Ammon's horn (tissue), 1 donor: ENCODE measurements at places on chromosomes 1 and 21.

DNA sequence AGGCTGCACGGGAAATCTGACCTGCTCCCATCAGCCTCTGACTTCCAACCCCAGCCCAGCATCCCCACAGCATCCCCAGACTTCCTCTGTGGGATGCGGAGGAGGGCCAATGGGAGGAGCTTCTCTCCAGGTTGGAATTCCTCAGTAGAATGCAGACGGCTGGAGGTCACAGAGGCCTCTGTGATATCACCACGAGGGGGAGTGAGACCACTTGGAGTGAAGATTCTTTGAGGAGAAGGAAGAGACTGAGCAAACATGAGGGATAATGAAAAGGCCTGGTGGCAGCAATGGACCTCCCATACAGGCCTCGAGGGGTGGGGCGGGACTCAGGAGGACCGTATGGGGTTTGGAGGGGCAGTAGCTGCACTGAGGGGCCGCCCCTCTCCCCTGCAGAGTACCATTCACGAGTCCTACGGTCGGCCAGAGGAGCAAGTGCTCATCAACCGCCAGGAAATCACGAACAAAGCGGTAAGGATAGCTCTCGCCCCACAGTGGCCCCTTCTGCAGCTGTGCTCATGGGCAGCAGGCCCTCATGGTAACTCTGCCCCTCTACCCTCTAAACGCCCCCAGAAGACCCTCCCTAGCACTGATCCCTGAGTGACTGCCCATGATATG is at the start of gene CATSPER4:
Gene CATSPER4 (plus strand): TSS at position 230 of the 615 bp plus-strand sequence. CDS start 26 bp downstream, at position 256.
- no peak for DNase-seq

DNA sequence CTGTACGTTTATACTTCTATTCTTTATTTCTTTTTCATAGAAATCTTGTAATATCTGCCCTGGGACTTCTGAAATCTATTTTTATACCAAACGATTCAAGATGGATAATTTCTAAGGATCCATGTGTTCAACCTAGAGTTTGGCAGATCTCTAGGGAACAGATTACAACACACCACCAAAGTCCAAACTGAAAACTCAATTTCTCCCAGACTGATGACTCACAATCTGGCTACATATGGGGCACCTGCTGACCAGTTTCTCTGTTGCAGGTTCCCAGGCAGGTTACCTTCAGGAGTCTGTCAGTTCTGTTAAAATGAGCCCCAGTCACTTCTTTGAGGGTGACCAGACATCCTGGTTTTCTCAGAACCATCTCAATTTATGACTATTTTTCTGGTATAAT is 439.4 kb downstream of the GPATCH2 start:
- no peak for DNase-seq

DNA sequence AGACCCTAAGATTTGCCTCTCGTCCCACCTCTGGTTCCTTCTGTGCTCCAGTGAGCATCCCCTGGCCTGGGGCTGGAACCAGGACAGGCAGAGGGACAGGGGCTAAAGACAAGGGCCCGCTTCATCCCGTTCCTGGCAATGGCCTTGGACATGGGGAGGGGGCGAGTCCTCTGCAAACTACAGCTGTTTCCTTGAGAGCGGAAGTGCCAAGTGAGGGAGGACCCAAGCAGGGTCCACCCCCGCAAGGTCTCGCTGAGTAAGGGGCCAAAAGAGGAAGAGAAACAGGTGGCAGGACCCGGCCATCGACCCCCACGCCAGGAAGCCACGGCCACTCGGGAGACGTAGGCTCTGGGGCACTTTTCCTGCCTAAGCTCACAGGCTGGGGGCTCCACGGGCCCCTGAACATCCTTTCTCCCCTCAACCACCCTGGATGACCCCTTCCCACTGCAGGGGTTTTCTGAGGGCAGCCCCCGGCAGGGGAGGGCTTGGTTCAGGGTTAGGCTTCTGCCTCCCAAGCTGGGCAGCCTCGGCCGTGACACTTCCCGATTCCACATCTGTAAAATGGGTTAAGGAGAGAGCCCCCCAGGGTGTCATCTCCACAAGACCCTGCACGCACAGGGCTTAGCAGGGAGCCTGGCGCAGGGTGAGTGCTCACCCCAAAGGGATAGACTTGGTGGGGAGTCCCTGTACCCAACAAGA is 17.9 kb upstream of the PLEKHG5 start:
- DNase-seq, result no peak

DNA sequence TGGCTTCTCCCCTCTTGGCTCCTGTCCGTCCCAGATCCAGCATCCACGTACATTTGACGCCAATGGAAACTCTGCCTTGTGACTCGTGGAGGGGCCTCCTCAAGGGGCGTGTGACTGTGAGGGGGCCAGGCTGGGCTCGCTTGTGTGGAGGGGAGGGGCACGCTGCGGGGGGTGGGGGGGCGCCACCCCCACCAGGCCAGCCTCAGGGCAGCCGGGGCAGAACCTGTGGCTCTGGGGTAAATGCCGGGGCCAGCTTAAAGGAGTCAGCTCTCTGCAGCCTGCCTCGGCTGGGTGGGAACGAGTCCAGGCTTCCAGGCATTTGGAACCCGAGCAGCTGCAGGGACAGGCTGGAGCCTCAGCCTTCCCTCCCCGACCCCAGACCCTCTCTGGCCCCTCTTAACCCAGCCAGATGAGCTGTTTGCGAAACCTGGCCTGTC is 94.1 kb downstream of the SIK1 start:
- DNase-seq, result no peak

DNA sequence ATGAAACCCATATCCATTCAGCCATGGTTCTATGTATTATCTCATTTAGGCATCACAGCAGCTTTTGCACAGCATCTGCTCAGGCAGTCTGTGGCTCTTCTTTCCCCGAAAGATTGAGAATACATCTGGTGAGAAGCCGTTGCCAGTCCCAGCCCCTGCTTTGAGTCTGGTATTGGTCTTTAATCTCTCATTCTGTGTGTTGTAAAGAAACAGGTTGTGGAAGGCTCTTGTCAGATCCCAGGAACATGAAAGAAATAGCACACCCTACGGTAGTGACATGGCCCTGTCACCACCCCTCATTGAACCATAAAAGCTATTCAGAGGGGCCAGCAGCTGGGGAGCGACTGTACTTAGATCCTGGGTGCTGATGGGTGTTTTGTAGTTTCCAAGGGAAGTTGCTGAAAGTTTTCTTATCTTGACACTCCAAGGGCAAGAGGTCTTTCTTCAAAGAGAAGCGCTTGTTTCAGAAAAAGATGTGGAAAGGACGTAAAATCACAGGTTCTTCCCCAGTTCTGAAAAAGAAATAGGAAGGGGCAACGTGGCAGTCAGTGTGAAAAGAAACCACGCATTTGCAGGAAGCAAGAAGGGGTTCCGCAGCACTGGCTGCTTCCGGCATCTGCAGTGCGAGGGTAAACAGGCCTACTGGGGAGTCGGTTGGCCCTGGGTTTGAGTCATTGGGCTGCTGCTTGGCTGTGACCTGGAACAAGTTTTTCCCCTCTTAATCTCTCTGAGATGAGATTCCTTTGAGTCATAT is 145.0 kb downstream of the DHRS3 start:
- DNase-seq, result no peak

GRCh38 chr1:88787023-88787903 is 103.2 kb downstream of the PKN2 start:
- no peak for DNase-seq

GRCh38 chr1:245500546-245500945 is 345.8 kb downstream of the KIF26B start:
- no peak for DNase-seq

DNA sequence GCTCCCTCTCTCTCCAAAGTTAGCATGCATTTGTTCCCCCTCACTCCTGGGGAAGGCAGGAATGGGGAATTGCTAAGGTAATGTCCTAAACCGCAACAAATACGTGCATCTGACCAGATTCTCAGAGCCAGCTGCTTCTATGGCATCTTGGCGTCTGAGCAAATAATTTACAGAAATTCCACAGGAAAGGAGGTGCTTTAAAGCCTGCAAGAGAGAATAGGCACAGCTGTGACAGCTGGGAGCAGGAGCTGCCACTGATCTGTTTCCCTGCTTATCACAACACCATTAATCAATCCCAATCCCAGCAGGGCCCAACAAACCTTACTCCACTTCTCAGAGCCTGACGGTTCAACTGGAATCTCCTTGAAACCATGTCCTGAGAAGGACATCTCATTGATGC is 83.5 kb upstream of the ZNF281 start:
- DNase-seq, result no peak

DNA sequence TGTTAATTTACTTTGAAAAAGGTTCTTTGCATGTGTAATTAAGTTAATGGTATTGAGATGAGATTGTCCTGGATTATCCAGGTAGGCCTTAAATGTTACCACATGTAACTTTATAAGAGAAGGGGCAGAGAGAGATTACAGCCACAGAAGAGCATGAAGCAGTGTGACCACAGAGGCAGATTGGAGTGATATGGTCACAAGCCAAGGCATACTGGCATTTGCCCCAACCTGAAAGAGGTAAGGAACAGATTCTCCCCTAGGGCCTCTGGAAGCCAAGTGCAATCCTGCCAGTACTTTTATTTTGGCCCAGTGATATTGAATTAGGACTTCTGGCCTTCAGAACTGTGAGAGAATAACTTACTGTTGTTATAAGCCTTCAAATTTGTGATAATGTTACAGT is 23.0 kb downstream of the RNF2 start:
- DNase-seq, result no peak

DNA sequence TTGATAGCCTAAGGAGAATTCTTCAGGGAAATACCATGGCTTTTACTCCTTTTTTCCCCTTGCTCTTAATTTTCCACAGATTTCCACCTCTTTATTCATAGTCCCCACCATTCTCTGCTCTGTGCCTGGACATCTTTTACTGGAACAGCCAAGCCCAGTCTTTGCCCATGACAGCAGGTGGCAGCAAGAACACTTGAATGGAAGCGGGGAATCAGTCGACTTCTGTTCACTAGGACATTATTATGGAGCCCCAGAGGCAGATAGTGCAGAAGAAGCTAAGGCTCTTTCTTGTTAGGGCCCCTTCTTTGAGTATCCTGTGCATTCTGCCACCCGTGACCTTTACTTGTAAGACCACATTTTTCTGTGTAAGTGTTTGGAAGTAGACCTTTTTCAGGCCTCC is 6.3 kb downstream of the OR14I1 start:
- peak; percentile 19 for DNase-seq

- DNase-seq, result no peak
Measured at GRCh38 chr1:175216444-175216843, 23.9 kb upstream of the KIAA0040 start.

GRCh38 chr1:29784276-29785136 is 548.2 kb downstream of the PTPRU start:
- DNase-seq, result no peak

GRCh38 chr1:91022518-91022929 is 689 bp upstream of the ZNF644 start:
- DNase-seq, result no peak

GRCh38 chr21:27953340-27954045 is 986.6 kb upstream of the ADAMTS5 start:
- DNase-seq, result no peak

GRCh38 chr21:14275702-14276205 is 59.8 kb downstream of the RBM11 start:
- DNase-seq, result no peak

- DNase-seq, result no peak
Measured at GRCh38 chr1:13812456-13813397, 112.7 kb downstream of the PRDM2 start.

DNA sequence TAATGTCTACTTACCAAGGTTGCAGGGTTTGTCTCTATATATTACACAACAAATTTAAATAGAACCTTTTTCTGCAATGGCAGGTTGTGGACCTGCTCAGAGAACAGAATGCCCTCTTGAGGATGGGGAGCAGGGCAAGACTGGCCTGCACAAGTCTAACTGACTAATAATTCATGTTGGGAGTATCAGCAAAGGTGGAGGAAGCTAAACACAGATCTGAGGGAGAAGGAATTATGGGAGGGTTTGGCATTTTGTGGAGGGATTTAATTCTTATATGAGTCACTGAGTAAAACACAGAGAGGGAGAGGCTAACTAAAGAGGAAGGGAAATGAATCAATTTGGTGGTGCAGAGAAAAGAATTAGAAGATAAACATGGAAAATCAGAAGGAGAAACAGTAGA is 40.0 kb downstream of the CLDN17 start:
- no peak for DNase-seq

DNA sequence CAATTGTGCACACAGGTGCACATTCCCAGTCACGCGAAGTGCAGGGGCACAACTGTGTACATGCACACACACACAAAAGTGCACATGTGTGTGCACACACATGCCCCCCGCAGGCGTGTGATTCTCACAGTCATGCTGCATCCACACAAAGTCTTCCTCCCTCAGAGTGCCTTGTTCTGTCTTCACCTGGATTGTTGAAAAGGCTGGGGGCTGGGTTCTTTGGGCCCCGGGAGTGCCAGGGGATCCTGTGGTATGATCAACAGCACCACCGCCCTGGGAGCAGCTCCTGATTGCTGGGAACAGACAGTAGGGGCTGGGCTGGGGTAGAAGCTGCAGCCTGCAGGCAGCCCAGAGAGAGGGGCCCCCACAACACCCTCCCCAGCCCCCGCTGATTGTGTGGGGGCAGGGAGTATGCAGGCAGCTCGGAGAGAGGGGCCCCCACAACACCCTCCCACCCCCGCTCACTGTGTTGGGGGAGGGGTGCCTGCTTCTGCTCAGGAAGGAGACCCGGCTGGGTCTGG is 3.4 kb downstream of the COL18A1 start:
- DNase-seq, result no peak

DNA sequence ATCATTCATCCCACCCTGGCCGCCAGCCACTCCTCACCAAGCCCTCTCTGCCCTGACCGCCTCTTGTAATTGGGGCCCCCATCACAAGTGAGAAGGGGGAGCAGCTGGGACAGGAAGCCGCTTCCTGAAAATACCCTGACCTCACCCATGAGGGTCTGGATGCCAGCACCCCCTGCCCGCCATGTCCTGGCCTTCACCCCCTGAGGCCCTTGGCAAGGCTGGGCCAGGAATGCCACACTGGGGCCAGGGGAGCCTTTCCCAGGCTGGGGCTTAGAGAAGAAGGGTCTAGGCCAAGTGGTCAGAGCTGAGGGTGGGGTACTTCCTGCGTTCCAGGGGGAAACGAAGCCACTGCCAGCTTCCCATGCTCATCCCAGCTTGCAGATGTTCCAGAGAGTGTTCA is 60.5 kb downstream of the TAS1R2 start:
- no peak for DNase-seq

GRCh38 chr1:158311066-158311465 is 20.3 kb downstream of the CD1B start:
- no peak for DNase-seq

GRCh38 chr1:99397029-99397428 is 132.7 kb downstream of the PLPPR4 start:
- DNase-seq, result no peak

GRCh38 chr1:242139442-242139841 is 140.5 kb upstream of the MAP1LC3C start:
- no peak for DNase-seq

GRCh38 chr1:115134231-115134630 is 44.9 kb upstream of the TSPAN2 start:
- DNase-seq, result peak; percentile 8

DNA sequence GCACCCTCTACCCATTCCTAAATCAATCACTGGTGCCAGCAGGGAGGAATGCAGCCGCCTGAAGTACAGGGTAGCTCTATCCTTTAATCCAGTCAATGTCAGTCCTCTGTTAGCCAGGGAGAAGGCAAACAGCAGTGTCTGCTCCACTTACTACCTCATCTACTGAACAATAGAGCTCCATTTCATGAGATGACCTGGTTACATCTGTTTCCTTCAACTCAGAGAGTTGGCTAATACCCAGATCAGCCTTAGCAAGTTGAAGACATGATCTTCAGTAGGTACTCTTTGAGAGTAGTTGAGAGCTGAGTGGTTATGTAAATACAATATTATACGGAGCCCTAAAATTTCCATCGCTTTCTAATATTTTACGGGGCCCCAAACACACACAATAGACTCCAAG is 46.1 kb upstream of the CD34 start:
- no peak for DNase-seq
